ENCODE measurements at places on chromosomes 7 and 10.

DNA sequence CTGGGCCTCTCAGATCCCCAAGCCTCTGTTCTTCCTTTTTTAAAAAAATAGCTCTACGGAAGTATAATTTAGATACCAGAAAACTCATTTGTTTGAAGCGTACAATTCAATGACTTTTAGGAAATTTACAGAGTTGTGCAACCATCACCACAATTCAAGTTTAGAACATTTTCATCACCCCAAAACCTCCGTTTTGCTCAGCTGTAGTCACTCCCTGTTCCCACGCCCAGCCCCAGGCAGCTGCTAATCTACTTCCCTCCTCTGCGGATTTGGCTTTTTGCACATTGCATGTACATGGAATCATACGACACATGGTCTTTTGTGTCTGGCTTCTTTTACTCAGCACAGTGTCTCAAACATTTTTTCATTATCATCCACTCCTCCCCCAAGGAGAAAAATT is 229.2 kb downstream of the TCF7L2 start:
- DNase-seq, result no peak

DNA sequence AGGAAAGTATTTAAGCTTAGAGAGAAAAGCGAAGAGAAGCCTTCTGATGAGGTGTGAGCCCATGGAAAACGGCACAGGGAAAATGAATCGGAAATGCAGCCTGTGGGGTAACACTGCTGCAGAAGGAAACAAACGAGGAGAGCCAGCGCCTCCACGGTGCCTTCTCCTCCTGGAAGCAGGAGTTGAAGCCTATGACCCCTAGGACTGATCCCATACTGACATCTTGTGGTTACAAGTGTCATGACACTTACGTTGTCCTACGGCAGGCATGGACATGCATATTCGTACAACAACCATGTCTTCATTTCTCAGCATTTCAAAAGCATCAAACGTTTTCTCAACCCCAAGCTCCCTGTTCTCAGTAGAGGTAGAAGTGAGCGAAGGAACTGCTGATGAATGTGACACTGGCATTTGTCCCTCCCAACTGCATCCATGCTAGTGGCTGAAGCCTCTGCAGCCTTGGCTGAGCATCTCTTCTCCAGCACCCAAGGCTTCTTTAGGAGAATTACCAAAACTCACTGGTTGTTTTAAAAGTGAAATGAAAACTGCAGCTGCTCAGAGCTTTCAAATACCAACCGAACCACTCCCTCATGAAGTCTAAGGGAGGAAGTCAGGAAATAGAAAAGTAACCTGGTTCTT is 160.2 kb downstream of the JAZF1 start:
- peak; percentile 42 for DNase-seq

- DNase-seq, result no peak
These were observed 240.3 kb downstream of the IPMK start for GRCh38 chr10:58027426-58027825.

DNA sequence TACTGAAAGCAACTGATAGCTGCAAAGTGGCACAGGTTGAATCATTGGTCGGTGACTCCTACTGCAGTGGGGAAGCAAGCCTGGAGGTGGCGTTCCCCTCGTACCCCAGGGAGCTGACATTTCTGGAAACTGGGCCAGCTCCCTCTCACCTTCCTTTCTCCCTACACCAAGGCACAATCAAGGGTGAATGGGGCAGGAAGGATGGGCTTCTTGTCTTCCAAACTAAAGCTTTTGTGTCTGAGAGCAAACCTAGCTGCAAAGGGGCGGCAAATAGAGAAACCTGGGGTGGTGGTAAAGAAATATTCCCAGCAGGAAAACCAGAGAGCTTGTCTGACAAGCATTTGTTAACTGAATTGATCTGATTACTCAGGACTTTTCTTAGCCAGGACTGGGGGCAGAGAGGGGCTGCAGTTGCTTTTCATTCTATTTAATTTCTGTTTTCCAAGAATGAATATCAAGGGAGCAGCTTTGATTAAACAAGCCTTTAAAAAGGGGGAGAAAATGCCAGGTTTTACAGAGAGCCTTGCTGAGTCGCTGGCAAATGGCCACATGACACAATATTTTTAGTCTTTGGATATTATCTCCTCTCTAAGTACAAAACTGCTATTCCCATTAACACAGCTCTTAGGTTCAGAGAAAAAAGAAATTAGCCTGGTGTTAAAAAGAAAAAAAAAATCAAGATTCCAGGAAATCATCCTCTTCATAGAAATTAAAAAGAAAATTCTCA is 27.8 kb downstream of the CDHR3 start:
- no peak for DNase-seq

DNA sequence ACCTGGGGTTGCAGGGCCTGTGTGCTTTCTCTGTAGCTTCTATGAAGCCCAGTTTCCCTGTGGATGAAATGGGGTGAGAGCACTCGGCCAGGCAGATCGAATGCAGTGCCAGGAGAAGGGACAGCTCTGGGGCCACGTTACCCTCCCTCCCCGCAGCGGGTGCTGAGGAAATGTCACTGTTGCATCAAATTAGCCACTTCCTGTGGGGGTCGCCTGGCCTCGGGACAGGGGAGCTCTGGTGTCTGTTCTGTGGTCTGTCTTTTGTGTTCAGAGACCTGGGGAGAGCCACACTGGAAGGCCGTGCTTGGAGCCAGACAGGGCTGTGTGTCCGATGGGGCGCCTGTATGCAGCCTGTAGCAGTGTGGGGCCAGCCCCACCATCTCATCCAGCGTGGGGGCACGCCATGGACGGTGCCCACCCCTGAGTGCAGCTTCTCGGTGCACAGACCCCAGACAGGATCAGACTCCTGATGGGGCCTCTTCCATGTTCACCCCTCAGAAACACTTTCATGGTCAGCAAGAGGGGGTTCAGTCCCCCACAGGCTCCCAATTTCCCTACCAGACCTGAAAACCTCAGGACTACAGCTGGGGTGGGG is 13.6 kb downstream of the TTYH3 start:
- peak; percentile 52 for DNase-seq

DNA sequence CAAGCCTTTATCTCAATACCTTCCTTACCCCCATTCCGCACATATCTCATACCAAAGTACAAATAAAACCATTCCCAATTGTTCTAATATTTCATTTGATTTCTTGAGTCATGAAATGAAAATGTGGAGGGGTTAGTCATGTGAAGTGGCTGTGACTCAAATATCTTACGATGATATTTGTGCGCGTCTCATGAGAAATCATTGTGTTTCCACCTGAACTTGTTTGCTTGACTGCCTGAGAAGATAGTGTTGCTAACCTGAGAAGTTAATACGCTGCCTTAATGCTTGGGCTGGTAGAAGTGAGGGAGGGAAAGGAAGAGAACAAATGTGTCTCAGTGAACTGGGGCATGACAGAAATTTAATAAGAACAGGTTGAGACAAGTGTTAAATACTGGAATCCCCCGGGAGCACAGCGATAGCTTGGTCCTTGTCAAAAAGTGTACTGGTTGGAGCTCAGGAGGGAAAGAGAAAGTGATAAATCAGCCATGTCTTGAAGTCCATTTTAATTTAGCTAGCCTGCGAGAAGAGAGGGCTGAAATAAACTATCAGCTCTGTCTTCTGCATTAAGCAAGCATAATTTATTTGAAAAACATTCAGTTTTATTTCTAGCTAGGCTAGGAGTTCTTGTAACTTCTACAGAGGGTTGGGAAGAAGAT is 7.2 kb upstream of the EPHA1 start:
- DNase-seq, result no peak

DNA sequence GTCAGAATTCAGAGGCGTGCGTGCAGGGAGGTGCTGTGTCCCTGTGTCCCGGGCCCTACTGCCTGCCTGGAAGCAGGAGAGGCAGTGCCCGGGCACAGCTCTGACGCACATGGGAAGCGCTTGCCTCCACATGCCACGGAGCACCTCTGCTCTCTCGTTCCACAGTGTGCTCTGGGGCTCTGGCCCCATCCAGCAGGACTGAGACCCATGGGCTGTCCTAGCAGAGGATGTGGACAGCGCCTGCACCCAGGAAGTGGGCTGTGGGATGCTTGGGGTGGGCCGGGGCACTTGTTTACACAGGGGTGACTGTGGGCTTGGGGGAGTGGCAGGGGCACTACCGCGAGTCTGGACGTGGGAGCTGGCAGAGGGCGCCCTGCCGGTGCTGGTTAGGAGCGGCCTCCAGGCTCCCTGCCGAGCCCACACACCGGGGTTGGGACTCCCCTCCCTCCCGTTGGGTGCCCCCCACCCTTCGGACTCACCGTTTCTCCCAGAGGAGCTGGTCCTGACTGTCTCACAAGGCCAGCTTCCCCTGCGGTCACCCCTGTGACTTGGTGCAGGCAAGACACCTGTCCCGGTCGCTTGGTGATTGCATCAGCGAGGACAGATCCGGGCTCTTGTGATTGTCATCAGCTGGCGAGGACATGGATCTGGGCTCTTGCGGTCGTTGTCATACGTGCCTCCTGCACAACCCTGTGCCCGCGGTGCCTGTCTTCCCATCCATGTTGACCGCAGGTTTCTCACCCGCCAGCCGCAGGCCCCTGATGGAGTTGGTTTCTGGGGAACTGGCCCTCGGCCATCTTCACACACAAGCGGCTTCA is 83.1 kb downstream of the NKX6-2 start:
- no peak for DNase-seq

- DNase-seq, result no peak
These were observed 991 bp downstream of the ANKRD61 start for GRCh38 chr7:6032167-6032566.

DNA sequence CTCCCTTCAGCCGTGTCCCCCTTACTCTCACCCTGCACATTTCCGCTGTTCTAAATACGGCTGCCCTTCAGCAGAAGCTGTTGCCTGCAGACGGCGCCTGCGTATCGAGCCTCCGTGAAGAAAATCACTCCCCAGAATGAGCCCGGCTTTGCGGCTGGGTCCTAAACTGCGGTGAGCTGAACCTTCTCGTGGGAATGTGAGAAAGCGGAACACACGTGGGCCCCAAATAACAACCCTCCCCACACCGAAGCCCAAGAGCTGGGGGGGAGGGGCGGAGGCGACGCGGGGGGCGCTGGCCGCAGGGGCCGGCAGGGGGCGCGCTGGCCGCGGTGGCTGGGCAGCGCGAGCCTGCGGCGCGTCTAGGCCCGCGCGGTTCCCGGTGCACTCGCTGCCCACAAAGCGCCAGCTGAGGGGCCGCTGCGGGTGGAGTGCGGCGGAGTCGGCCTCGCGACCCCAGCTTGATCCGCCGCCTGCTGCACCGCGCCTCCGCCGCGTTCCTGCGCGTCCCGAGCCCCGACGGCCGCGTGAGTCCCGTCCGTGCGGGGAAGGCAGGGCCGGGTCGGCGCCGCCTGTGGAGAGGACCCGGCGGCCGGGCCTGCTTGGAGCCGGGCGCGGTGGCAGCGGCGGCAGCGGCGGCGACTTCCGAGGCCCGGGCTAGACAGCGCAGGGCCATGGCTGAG is at the start of gene ZNF398:
Gene ZNF398 (plus strand): TSS at position 382 of the 680 bp plus-strand sequence. CDS start 290 bp downstream, at position 672.
- peak; percentile 91 for DNase-seq

GRCh38 chr7:84060760-84061261 is 133.8 kb downstream of the SEMA3A start:
- DNase-seq, result no peak

GRCh38 chr7:55164527-55164926 is 145.7 kb downstream of the EGFR start:
- no peak for DNase-seq

- DNase-seq, result no peak
These were observed 319.5 kb downstream of the DNAJB6 start for GRCh38 chr7:157656195-157656769.

GRCh38 chr10:126777714-126778113 is 107.2 kb upstream of the C10orf90 start:
- DNase-seq, result no peak

GRCh38 chr7:135414850-135415439 is 95.0 kb downstream of the CNOT4 start:
- DNase-seq, result no peak

Data from GM18507 (cell line).